ENCODE measurements at places on chromosomes 7 and 10.
A peak's percentile ranks its signal among the peaks of the same experiment; 100 is the strongest.

- DNase-seq: no peak
Observed at GRCh38 chr7:41752615-41753014, 49.7 kb upstream of the INHBA start.

DNA sequence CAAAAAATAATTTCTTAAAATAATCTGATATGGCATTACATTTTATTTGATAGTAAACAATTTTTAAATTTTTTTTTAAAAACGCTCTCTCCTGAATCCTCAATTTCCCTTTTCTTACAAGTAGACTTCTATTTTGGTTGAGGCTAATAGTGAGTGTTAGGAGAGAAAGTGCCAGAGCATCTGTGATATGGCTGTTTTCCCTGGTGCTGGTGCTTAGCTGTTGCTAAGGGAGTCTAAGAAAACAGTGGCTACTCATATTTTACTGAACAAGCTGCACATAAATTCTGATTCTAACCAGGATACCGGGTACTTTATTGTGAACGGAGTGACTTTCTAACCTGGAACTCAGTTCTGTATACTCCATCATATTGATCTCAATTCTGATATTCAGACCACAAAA lies 311.1 kb upstream of the KIAA1217 start:
- no peak for DNase-seq

GRCh38 chr7:157464971-157465886 lies 128.4 kb downstream of the DNAJB6 start:
- no peak for DNase-seq

DNA sequence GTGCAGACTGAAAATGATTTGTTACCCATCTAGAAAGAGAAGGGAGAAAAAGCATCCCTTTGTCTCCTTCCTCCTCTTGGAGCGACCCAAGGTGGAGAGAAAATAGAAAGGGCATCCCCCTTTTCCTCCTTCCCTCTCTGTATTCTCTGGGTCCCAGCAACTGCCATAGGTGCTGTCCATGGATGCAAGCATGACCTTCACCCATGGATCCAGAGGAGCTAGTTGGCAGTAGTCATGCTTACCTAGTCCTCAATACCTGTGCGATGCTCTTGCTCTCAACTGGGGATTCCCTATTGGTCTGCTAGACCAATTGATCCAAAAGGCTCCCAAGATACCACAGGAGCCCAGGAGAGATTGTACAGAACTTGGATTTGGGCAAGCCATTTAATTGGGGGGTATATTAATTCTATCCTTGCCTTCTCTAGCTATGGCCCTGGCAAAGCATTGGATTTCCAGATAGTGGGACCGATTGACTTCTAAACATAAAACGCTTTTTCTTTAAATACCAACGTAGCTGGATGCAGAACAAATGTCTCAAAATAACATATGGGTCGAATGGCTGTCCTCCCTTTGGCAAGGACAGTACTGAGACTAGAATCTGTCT lies 547.8 kb upstream of the IGFBP3 start:
- no peak for DNase-seq

- DNase-seq: no peak
Observed at GRCh38 chr10:95214793-95215192, 20.8 kb downstream of the ACSM6 start.

DNA sequence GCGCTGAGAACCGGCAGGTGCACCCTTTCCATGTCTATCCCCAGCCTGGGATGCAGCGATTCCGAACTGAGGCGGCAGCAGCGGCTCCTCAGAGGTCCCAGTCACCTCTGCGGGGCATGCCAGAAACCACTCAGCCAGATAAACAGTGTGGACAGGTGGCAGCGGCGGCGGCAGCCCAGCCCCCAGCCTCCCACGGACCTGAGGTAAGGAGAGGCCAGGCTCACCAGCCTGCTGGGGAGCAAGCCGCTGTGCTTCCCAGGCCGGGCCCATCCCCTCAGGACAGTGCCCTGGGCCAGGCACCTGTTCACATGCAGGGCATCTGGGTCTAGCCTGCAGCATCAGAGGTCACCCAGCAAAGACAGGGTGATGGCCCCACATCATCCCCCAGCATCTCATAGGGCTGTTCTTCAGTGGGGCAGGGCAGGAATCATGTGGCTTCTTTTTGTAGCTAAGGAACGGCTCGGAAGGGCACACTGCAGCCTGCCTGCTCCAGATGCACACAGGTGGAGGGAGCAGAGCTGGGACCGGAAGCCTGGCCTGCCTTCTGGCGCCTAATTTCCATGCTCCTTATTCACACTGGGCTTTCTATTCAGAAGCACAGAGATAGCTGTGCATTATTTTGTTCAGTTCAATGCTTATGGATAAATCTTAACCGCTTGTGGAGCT lies 18.9 kb downstream of the BAG3 start:
- DNase-seq: no peak

- no peak for DNase-seq
Observed at GRCh38 chr7:138309186-138309585, 150.9 kb upstream of the TRIM24 start.

GRCh38 chr10:79127151-79127961 lies 58.6 kb downstream of the ZMIZ1 start:
- no peak for DNase-seq

DNA sequence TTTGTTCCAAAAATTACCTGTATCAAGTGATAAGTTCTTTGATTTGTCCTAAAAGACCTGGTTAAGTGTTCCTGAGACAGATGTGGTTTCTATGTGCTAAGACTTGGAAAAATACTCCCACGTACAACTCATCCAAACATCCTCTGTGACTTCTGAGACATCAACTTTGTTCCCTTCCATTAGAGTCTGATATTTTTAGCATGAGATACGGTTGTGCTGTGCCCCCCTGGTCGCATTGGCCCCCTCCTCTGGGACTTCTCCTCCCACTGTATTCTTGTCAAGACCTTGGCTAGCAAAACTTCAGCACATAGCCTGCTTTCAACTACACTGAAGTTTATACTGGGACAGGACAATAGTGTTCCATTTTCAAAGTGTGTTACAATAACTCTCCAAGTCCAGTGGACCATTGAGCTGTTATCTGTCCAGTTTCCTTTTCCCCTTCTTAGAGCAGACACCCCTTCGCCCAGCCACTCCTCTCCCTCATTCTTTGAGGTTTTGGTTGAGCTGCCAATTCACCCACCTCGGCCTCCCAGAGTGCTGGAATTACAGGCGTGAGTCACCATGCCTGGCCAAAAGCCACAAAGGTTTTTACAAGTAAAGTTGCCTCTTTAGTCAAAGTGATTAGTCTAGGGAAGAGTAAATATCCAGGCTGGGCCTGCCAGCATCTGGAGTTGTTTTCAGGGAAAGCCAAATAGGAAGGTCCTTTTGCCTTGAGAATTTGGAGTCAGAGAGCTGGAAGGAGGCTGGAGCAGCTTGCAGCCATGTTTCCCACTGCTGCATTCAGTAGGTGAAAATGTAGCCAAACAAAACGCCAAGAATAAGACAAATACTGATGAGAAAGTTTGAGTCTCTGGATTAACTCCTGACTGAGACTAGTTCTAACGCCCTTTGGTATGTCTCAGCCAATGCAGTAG lies 17.8 kb upstream of the PDLIM1 start:
- DNase-seq: no peak

- DNase-seq: no peak
Observed at GRCh38 chr10:73263693-73264347, 11.4 kb upstream of the MRPS16 start.

DNA sequence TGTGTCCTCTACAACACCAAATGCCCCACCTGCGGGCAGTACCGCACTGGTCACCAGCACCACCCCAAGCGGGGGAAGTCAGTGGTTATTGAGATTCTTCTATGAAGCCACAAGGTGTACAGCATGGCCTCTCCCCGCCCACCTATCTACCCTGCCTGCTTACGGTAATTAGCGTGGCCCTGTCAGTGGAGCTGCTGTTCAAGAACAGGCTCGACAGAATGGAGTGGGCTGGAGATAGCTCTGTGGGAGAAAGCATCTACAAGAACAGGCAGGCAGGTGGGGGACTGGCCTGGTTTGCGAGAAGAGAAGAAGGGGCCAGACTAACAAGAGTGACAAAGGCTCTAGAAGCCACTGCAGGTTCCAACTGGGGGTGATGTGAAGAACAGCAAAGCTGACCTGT lies 108.3 kb downstream of the RNF216 start:
- no peak for DNase-seq

- DNase-seq: no peak
Observed at GRCh38 chr7:37550426-37550825, 101.8 kb upstream of the ELMO1 start.

- DNase-seq: no peak
Observed at GRCh38 chr7:94444813-94445212, 50.1 kb downstream of the COL1A2 start.

GRCh38 chr10:132162021-132162531 lies 24.7 kb upstream of the DPYSL4 start:
- DNase-seq: peak; percentile 64

Data from NCI-H187 (cell line).